ENCODE measurements at places on chromosomes 11 and 22. TPM values are rescaled to one million over a fixed set of nuclear protein-coding genes. Genes with fewer than 3 reads are reported as not detected.

SLC22A9 gene
- not detected for total RNA-seq

C11orf98 gene
- 44.0 TPM for total RNA-seq

VSIG2 gene
- total RNA-seq: 0.27 TPM

NXPE4 gene
- total RNA-seq: not detected

BIK gene
- 0.86 TPM for total RNA-seq

DNAJC24 gene
- 28.5 TPM for total RNA-seq

All from thoracic aorta endothelial cell (primary cell).